ENCODE measurements at places on chromosomes 11 and 22.

- DNase-seq: no peak
Observed at GRCh38 chr11:23212807-23213206, 352.5 kb upstream of the CCDC179 start.

GRCh38 chr11:95542868-95543551 lies 246.6 kb downstream of the FAM76B start:
- no peak for DNase-seq

GRCh38 chr11:64580412-64580811 lies 10.6 kb upstream of the SLC22A12 start:
- no peak for DNase-seq

DNA sequence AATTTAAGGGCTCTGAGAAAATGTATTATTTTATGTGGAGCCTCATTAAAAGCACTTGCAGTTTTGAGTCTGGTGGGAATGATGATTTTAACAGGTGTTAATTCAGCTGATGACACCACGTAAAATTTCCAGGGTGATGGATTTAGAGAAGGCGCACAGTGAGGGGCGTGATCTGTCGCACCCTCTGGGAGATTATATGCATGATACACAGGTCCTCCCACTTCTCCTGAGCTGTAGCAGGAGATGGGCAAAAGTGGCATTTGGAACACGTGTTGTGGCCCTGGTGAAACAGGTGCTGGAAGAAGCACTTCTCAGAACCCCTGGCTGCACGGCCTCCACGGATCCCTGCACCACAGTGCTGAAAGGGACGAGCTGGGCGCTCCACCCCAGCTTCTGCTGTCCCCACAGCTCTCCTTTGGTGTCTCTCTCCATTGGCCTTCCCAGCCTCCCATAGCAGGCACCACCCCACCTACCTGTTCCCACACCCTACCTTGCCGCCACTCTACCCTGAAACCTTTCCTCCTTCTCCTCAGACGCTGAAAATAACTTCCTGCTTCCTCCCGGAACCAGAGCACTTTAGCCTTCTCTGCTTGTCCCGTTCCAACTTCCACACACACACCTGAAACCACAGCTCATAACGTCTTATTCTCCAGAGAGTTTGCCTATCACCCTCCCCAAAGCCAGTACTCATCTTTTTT lies 6.9 kb upstream of the SORL1 start:
- DNase-seq: no peak

DNA sequence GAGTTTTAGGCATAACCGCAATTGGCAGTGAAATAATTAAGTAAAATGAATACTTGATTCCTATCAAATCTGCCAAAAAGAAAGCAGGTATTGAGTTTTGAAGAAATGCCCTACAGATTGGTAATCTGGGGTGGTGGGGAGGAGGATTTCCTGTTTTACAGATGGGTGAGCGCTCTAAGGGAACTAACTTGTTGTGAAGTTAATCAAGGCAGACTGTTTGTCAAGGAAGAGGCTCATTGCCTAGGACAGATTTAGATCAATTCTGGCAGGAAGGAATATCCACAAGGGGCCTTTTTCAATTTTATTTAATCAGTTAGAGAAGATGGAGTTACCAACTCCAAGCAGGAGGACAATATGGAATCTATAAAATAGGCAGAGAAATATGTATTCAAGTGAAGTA lies 271.5 kb upstream of the CCDC90B start:
- no peak for DNase-seq

DNA sequence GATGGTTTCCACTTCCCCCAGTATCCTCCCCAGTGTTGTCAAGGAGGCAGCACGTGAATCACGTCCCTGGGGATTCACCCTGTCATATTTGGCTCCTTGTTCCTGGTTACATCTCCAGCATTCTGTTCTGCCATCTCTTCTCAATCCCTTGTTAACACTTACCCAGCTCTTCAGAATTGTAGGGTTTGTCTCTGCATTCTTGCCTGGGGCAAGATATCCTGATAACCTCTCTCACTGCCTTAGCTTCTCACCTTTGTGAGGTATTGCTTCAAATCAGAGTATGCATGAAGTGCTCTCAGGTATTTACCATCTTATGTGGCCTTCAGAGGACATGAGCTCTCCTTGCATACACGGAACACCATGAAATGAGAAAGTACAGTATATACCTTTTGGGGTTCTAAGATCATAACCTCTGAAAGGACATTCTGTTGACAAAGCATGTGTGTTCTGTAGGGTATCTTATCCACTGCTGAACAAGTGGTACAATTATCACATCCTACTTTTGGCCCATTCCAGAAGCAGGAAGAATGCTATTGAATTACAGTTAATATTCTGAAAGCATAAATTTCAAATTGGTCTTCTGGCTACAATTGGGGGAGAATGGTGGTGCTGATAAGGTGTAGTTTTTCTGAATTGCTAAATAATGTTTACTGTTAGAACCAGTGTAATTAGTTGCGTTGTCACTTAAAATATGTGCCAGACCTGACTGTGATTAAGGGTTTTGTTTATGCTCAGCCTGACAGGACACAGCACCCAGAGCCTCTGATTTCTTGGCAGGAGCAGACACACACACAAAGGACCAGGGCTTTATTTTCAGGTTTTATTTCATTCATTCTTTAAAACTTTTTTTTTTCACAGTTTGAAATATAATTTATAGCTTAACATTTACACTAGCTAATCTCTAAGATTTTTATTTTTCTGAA lies 32.7 kb downstream of the VSTM5 start:
- no peak for DNase-seq

GRCh38 chr11:132878111-132878510 lies 654.2 kb downstream of the OPCML start:
- no peak for DNase-seq

DNA sequence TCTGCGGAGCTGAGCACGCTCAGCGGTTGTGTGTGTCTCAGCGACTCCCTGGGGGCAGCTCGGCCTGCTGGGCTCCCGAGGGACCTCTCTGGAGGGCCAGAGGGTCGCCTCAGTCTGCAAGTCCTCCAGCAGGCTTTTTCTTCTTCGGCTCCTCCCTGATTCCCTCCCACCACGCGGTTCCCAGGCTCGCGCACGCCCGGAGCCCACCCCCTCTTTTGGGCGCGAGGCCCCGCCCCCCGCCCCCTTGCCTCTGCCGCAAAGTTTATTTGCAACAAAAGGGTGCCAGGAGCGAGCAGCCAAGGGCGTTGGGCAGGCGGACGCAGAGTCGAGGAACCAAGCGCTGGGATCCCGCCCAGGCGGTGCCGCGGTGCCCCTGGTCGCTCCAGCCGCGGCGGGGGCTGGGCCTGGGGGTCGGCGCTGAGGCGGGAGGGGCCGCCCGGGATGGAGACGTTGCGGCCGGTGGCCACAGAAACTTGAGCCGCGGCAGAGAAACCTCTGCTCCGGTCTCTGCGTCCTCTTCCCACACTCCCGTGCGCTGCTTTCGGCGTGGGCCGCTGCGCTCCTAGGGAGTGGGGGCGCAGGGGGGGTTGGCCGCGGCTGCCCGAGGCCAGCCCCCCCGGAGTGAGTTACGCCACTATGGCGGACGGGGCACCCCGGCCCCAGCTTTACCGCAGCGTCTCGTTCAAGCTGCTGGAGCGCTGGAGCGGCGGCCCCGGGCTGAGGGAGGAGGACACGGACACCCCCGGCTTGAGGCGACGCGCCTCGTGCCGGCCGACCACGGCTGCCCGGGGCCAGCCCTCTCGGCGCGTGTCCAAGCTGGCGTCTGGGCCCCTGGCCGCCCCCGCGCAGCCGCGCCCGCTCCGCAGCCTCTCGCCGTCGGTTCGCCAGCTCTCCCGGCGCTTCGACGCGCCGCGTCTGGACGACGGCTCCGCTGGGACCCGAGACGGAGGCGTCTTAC lies at the start of gene ARHGEF17:
Gene ARHGEF17, plus strand, starts transcription at position 274 of the 958 bp plus-strand sequence. Its CDS starts 363 bp downstream, at position 637.
- DNase-seq: no peak

- DNase-seq: no peak
Observed at GRCh38 chr11:70103256-70103975, 25.3 kb downstream of the ANO1 start.

DNA sequence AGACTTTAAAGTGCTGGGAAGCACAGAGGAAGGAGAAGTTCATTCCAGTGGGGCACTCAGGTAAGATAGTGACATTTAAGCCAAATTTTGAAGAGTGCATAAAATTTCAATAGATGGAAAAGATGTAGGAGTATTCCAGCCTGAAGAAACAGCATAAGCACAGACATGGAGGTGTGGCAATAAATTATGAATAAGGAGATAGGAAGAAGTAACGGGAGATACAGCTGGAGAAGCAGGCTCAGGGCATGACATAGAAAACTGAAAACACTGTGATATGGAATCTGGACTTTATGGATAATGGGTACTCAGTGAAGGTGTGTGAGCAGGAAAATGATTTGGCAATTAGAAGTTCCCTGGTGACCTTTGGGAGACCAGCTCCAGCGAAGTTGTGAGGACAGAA lies 33.3 kb downstream of the P4HA3 start:
- no peak for DNase-seq

- no peak for DNase-seq
Observed at GRCh38 chr11:78834886-78835285, 260.2 kb upstream of the NARS2 start.

DNA sequence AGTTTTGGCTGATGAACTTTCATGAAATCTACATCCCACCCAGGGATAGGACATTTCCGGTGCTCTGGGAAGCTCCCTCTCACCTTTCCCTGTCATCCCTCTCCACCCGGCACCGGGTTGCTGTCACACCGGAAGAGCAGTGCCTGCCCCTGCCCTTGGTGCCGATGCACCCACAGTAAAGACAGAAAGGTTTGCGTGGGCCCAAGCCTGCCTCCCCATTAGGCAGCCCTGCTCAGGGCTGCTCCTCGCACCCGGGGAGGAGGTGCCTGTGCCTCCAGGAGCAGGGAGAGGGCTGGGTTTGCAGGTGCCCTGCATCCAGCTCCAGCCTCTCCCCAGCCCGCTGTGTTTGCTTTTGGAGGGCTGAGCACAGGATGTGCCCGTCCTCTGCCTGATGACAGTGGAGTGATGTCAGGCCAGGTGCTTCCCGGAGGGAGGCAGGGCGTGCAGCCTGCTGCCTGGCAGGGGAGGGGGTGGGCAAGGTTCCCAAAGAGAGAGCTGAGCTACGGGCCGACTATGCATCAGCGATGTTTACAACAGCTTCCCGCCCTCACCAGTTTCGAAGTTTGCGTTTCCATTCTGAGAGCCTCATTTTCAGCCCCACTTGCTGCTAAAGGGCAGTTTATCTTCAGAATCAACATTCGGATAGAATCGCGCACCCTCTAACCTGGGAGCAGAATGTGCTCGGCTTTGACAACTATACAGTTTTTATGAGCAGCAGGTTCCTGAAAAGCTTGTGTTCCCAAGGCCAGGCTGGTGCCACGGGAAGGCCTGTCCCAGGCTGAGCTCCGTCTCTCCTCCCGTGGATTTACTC lies 83.2 kb upstream of the CLDN5 start:
- DNase-seq: no peak

DNA sequence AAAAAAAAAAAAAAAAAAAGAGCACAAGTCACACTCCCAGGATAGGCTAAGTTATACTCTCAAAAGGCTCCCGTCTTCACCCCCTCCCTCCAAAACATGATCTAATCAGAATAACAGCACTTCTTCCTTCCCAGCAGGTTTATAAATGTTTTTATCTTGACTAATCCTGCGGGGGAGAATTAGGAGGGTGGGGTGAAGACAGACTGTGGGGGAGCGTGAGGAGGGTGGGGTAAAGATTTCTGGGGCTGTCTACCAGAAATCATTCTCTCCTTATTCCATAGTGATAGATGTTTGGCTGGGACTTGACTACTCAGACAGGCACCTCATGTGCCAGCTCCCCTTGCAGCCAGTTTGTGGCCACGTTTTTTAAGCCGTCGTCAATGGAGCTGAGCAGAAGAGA lies 17.0 kb downstream of the KCNE3 start:
- no peak for DNase-seq

DNA sequence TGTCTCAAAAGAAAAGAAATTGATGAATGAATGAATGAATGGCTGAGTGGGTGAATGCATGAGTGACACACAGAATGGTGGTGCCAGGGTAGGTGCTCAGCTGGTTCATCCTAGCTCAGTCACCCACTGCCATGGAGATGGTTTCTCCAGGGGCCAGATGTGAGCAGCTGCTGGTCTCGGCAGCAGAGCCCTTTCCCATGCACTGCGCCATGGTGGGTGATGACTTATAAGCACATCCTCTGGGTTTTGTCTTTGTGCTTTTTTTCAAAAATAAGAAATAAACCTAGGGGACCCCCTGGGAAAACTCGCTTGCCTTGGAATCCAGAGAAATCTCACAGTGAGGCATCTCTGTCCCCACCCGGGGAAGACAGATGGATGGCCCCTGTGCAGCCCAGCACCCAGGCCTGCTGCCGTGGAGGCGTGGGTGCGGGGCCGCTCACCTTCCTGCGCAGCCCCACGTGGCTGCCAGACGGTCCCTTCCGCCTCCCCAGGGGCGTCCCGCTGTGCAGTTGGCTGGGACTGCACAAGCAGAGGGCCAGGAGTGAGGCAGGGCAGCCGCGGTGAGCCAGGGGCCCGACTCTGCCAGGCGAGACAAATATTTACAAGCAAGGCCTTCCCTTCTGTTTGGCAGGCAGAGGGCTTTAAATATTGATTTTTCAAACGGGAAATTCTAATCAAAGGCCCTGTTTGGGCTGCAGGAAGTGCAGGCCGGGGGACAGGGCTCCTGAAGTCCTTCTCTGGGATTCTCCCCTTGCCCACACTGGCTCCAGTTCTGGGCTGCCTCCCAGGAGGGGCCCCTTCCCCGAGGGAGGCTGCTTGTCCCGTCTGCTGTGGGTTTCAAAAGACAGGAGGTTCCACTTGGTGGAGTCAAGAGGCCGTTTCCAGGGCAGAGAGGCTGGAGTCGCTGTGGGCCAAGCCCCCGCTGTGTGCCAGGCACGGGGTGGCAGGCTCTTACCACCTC lies 24.3 kb downstream of the MPPED1 start:
- no peak for DNase-seq

GRCh38 chr11:94815705-94816344 lies 47.7 kb downstream of the AMOTL1 start:
- DNase-seq: no peak

DNA sequence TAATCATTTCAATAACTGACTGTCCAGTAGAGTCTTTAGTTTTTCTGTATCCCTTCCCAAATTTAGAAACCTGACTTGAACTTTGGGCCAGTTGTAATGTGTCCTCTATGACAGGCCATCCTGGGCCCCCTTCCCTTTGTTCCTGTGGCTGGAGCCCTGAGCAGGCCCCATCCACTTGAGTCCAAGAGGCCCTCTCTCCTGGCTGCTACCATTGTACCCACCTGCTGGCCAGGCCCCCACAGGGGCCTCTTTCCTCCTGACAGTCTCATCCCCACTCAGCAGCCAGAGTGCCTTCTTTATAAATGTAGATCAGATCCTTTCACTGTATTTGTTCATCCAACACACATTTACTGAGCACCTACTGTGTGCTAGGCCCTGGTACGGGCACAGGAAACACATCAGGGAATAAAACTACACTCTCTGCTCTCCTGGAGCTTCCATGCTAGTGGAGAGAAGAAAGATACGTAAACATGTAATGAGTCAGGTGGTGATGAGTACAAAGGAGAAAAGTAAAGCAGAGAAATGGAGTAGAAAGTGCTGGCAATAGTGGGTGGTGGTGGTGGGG lies 2.7 kb upstream of the LRP5 start:
- no peak for DNase-seq

GRCh38 chr22:29152954-29153719 lies 52.6 kb upstream of the EMID1 start:
- no peak for DNase-seq

GRCh38 chr22:37633089-37633624 lies 6.3 kb upstream of the SH3BP1 start:
- peak; percentile 44 for DNase-seq

- no peak for DNase-seq
Observed at GRCh38 chr11:134701564-134702165, 289.6 kb upstream of the B3GAT1 start.

- no peak for DNase-seq
Observed at GRCh38 chr11:97290464-97291041, 900.7 kb downstream of the JRKL start.
